Mesothelial cell of epicardium (in vitro differentiated cells): ENCODE measurements at places on chromosomes 5 and 9.

GRCh38 chr9:120377268-120378159 is 202.5 kb downstream of the CDK5RAP2 start:
- DNase-seq = no peak

- no peak for DNase-seq
These were observed 140.5 kb downstream of the SV2C start for GRCh38 chr5:76223696-76224095.

DNA sequence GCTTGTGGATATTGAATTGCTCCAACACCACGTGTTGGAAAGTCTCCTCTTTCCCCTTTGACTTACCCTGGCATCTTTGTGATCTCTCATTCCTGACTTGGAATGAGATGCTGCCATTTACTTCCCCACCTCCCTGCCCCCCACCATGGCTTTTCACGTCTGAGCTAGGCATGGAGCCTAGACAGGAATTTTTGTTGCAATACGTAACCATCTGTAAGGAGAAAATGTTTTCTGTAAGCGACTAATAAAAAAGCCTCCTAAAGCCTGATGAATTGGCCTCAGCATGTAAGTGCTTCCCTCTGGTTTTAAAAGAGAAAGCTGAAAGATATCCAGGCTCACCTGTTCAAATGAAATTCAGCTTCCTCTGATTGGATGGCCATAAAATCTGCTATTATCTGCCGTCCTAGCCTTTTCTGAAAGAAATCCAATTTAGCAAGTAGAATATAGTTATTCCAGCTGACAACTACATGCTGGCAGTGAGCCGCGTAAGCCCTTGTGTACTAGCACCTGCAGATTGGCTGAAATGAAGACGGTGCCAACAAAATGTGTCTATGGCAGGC is 200.1 kb downstream of the NSG2 start:
- DNase-seq = no peak

DNA sequence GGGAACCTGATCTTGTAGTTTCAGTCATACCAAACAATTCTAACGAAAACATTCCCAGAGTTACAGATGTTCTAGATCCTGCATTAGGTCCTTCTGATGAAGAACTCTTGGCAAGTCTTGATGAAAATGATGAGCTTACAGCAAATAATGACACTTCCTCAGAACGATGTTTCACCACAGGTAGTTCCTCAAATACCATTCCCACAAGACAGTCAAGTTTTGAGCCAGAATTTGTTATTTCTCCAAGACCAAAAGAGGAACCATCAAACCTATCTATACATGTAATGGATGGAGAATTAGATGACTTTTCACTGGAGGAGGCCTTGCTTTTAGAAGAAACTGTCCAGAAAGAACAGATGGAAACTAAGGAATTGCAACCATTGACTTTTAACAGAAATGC is 21.0 kb downstream of the RMI1 start:
- no peak for DNase-seq

DNA sequence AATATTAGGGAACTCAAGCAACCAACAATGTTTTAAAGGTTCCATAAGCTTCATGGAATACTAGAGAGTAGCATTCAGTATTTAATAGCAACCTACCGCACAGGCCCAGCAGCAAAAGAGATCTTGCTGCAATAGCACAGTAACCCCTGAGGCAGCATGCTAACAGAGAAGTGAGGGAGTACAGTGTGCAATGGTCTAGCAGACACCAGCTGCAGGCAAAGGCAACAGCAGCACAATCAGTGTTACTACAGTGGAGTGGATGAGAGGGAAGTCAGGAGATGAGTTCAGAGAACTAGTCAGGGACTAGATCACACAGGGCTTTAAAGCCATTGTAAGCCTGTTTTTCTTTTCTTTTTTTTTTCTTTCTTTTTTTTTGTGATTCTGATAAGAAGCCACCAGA is 2.8 kb downstream of the TICAM2 start:
- no peak for DNase-seq

DNA sequence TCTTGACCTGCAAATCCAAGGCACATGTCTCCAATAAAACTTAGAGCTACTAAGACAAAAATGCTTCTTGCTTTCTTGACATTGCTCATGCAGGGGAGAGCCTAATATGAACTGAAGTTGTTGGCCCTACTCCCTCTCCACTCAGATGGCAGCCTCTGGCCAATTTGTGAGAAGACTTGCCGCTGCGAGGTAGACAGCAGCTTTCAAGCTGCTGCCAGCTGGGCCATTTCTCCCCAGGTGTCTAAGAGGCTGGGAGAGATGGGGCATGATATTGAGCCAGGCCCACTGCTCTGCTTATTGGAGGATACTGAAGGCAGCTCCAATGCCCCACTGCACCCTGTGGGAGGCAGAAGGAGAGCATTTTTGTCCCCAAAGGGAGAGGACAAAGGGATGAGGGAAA is 380.5 kb downstream of the RASEF start:
- DNase-seq = no peak

DNA sequence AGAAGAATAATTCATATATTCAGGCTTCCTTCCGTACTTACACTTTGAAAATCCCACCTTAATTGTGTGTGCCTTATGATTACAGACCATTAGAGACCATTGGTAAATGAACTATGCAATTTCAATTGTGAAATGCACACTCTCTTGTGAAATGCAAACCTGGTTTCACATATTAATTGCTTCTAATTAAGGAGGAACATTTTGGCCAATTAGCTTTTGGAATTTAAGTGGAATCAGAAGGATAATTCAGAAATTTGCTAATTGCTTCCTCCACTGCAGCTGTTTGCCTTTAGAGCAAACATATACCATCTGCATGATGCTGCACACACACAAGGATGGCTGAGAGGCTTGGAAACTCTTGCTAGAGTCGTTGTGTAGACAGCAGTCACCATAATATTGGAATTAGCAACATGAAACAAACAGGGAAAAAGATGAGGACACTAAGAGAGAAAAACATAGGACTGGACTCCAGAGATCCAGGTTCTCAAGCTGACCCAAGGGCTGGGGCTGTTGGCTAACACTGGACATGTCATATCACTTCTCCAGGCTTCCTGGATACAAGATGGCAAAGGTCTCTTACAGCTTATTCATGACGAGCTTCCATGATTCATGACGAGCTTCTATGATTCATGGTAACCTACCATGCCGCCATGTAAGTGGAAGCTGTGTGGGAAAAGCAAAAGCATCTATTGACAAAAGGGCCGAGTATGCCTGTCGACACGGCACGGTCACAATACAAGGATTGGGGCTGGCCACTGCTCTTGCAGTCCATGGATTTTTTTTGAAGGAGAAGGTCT is 78.0 kb downstream of the PTCH1 start:
- DNase-seq = no peak

GRCh38 chr9:129834489-129835127 is 467 bp downstream of the C9orf78 start:
- no peak for DNase-seq

DNA sequence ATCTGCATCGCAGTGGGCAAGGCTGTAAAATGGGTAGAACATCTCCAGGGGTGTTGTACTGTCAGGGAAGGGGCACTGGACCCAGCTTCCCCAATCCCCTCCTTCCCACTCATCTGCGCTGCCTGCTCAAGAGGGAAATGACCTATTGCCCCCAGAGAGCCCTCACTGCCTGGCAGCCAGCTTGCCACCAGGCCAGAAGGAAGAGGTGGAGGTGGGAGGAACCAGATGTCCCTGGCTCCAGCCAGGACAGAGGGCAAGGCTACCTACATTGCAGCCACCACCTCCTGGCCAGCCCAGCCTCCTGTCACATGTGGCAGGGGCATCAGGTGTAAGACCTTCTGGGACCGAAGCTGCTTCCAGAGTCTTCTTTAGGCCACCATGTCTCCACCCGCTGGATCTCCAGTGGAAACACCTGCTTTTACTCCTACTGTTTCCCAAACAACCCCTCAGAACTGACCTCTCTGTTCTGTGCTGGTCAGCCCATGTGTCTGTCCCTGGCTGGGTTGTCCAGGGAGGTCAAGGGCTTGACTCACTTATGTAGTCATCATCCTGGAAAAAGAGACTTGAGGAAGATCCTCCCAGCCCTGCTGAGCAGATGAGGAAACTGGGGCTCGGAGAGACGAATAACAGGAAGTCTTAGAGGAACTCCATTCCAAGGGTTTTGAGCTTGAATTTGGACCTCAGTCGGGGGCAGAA is 42.3 kb downstream of the JADE2 start:
- no peak for DNase-seq

DNA sequence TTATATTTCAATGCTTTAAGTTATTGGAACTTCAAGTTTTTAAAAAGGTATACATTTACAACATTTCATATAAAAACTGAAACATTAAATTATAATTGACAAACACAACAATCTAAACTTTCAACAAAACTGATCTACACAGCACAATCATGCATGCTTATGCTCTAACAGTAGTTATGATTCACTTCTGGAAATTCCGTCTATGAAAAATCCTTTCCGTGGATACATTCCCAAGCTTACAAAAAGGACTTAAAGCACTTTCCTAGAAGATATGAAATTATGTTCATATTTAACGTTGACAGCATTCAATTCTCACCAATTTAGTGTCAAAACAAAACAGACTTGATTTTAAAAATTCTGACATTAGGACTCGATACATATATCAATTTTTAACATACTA is 3.7 kb downstream of the HNRNPH1 start:
- DNase-seq = no peak
